ENCODE measurements at places on chromosomes 7 and 10. TPM values are rescaled to one million over a fixed set of nuclear protein-coding genes. Genes with fewer than 3 reads are reported as not detected.
A peak's percentile ranks its signal among the peaks of the same experiment; 100 is the strongest.

- no peak overlapping the region for H3K4me3 ChIP-seq
- peaks cover 4% of the 10 kb centered on the region for H3K27me3 ChIP-seq
- H3K27ac ChIP-seq = no peak overlapping the region
These were observed 134.1 kb downstream of the ADCY1 start for GRCh38 chr7:45708046-45708950.

GRCh38 chr10:69453795-69454194 is 2.5 kb downstream of the TSPAN15 start:
- H3K27me3 ChIP-seq = peaks cover 2% of the 10 kb centered on the region
- no peak overlapping the region for H3K4me3 ChIP-seq
- H3K27ac ChIP-seq = no peak overlapping the region
- H3K36me3 ChIP-seq = no peaks in the 10 kb centered on the region
- H3K4me1 ChIP-seq = peaks cover 16% of the 10 kb centered on the region

DNA sequence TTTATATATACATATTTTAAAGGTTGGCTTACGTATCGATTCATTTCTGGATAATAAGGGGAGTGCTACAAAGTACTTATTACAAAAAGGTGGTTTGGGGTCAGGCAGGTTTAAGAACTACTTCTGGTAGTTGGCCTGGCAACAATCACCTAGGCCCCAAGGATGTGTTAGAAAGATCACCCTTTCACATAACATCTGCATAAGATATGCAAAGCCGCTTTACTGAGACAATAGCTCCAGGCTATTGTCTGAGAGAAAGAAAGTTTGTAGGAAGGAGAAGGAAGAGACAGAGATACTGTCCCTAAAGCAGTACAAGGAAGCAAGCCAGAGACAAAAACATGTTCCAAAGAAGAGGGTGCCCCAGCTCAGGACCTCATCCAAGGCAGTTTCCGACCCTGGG is 6.2 kb downstream of the PAXIP1 start:
- no peak for DNase-seq
- peaks cover 35% of the 10 kb centered on the region for H3K36me3 ChIP-seq
- H3K27ac ChIP-seq = no peak overlapping the region
- H3K27me3 ChIP-seq = no peaks in the 10 kb centered on the region

GRCh38 chr7:20275637-20276036 is 55.1 kb upstream of the ITGB8 start:
- H3K4me3 ChIP-seq = no peak overlapping the region
- H3K27me3 ChIP-seq = no peaks in the 10 kb centered on the region
- DNase-seq = no peak
- no peaks in the 10 kb centered on the region for H3K4me1 ChIP-seq
- H3K27ac ChIP-seq = no peak overlapping the region

DNA sequence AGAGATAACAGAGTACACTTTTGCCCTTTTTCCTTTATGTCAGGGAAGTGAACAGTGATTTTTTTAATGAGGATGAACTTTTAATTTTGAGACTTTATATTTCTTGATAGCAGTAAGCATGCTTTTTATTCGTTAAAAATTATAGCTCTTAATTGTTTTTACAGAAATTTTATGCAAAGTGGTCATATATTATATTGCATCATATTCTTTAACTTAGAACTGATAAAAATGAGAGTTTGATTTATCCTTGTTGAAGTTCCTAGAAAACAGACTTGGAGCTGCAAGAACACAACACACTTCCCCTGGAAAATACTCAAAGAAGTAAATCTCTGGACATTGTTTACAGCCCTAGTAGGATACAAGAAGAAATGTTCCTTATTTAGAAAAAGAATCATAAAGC is 21.2 kb upstream of the MINDY3 start:
- no peak overlapping the region for H3K27ac ChIP-seq
- no peaks in the 10 kb centered on the region for H3K4me1 ChIP-seq
- no peak for DNase-seq
- no peak overlapping the region for H3K4me3 ChIP-seq
- H3K36me3 ChIP-seq = no peaks in the 10 kb centered on the region

SPDYE9 gene
- not detected for total RNA-seq

STEAP1 gene
- total RNA-seq = 0.51 TPM

AMPH gene
- not detected for total RNA-seq

DNA sequence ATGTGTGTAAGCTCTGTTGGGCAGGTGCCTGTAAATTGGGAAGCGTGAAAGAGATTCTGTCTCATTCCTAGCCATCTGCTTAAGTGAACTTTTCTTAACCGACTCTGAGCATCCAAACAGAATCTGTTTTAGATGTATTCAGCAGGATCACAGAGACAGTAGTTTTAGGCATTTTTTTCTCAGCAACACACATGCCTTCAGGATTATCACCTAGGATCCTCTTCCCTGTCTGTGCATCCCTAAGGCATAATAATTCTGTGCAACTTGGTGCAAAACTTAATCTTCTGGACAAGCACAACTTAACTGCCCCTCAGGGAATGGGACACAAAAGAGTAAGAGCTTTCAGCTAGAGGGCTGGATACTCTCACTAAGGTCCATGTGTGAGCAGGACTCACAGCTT is 284.8 kb downstream of the C7orf25 start:
- H3K27ac ChIP-seq = no peak overlapping the region
- no peaks in the 10 kb centered on the region for H3K4me1 ChIP-seq
- no peak overlapping the region for H3K4me3 ChIP-seq
- H3K36me3 ChIP-seq = no peaks in the 10 kb centered on the region

NODAL gene
- not detected for total RNA-seq

DNA sequence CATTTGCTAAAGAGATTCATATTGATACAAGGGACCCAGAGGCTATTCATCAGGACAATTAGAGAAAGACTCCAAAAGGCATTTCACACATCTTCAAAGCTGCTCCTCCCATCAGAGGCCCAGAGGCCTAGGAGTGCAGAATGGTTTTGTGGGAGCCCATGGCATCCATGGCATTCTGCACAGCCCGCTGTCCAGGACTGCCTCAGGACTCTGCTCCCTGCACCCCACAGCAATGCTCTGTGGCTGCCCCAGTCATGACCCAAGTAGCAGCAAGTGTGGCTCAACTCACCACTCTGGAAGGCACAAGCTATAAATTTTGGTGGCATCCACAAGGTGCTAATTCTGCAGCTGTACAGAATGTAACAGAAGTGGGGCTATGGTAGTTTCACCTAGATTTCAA is 38.5 kb downstream of the ZNF438 start:
- H3K36me3 ChIP-seq = peaks cover 13% of the 10 kb centered on the region
- peaks cover 20% of the 10 kb centered on the region for H3K4me1 ChIP-seq
- no peak overlapping the region for H3K27ac ChIP-seq
- no peak for DNase-seq

OR2A14 gene
- total RNA-seq = not detected

GRCh38 chr7:16293669-16294425 is 127.5 kb downstream of the CRPPA start:
- no peaks in the 10 kb centered on the region for H3K4me1 ChIP-seq
- DNase-seq = no peak
- H3K27ac ChIP-seq = no peak overlapping the region
- no peaks in the 10 kb centered on the region for H3K36me3 ChIP-seq

NEUROD6 gene
- not detected for total RNA-seq

- H3K27me3 ChIP-seq = peaks cover 6% of the 10 kb centered on the region
- H3K4me1 ChIP-seq = no peaks in the 10 kb centered on the region
- H3K27ac ChIP-seq = no peak overlapping the region
- no peaks in the 10 kb centered on the region for H3K36me3 ChIP-seq
- DNase-seq = no peak
These were observed 132.4 kb upstream of the PALS2 start for GRCh38 chr7:24440892-24441291.

- H3K27me3 ChIP-seq = peaks cover 57% of the 10 kb centered on the region
- no peak overlapping the region for H3K4me3 ChIP-seq
- no peak for DNase-seq
- no peak overlapping the region for H3K27ac ChIP-seq
- no peaks in the 10 kb centered on the region for H3K36me3 ChIP-seq
These were observed 19.5 kb upstream of the PTF1A start for GRCh38 chr10:23172429-23173213.

- H3K4me3 ChIP-seq = no peak overlapping the region
- no peaks in the 10 kb centered on the region for H3K36me3 ChIP-seq
- H3K27ac ChIP-seq = no peak overlapping the region
- H3K27me3 ChIP-seq = peaks cover 6% of the 10 kb centered on the region
- DNase-seq = no peak
These were observed 70.9 kb upstream of the CTBP2 start for GRCh38 chr10:125231116-125231812.

GPR85 gene
- total RNA-seq = not detected

SFTPD gene
- not detected for total RNA-seq

UNC5B gene
- total RNA-seq = 0.07 TPM

DNA sequence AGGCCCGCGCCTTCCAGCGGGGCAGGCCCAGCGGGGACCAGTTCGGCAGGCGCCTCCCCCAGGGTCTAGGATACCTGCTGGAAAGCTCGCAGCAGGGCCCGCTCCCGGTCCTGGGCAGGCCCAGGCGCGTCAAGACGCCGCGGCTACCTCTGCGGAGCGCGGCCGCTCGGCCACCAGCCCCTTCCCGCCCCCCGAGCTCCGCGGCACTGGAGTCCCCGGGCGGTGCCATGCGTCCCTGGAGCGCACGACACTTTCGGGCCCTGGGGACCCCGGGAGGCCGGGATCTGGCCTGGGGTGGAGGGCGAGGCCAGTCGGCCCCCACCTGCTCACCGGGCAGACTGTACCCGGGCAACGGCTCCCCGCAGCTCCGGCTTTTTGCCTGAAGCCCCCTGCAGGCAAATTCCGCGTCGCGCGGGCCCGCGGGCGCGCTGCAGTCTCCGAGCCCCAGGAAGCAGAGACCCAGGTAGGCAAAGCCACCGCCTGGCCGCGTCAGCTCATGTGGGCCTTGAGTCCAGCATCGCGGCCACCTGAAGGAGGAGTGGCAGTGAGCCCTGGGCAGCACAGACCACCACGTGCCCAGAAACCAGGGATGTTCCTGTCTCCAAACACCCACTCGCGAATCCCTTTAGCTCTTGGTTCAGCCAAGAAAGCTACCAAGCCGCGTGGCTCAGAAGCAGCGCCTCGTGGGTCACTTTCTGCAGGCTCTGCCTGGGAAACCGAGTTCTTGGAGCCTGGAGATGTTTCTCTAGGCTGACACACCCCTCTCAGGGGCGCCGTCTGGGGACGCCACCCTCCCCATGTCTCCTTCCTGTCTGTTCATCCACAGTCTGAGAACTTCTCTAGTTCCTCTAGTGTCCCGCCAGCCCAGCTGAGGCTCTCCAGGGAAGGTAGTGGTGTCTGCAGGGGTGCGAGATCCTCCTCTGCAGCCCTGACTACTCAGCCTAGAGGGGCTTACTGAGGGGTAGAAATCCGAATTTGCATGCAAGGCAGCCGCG is 46.1 kb upstream of the APBB1IP start:
- no peaks in the 10 kb centered on the region for H3K36me3 ChIP-seq
- H3K4me1 ChIP-seq = peaks cover 6% of the 10 kb centered on the region
- peak; percentile 21 for DNase-seq
- H3K27me3 ChIP-seq = peaks cover 6% of the 10 kb centered on the region
- H3K4me3 ChIP-seq = peak overlapping the region; percentile 41

- no peak overlapping the region for H3K27ac ChIP-seq
- no peaks in the 10 kb centered on the region for H3K27me3 ChIP-seq
- H3K4me3 ChIP-seq = no peak overlapping the region
These were observed 63.0 kb downstream of the HOXA1 start for GRCh38 chr7:27032839-27033238.

EPHA1 gene
- total RNA-seq = 2.4 TPM

GRCh38 chr10:60130130-60130579 is 223.8 kb upstream of the CCDC6 start:
- H3K4me1 ChIP-seq = no peaks in the 10 kb centered on the region
- H3K4me3 ChIP-seq = no peak overlapping the region
- H3K27me3 ChIP-seq = no peaks in the 10 kb centered on the region

GLI3 gene
- total RNA-seq = not detected

GLRX3 gene
- 121 TPM for total RNA-seq

PURB gene
- 21.0 TPM for total RNA-seq

DNA sequence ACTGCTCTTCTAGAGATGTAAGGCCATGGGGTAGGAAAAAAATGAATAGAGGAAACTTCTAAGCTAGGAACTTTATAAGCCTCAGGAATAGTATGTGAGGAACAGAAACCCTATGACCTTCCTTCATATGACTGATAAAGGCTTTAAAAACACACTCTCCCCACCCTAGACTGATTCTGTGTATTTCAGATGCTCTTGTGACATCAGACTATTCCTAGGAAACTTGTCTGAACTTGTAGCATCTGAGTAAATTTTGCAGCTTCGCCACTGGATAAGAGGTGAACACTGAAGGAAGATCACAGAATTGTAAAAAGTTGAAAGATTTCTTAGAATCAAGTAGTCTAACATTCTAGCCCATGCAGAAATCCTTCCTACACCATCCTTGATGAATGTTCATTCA is 31.0 kb upstream of the CBLL1 start:
- H3K4me3 ChIP-seq = no peak overlapping the region
- peaks cover 9% of the 10 kb centered on the region for H3K27me3 ChIP-seq
- H3K27ac ChIP-seq = no peak overlapping the region
- no peaks in the 10 kb centered on the region for H3K36me3 ChIP-seq
- no peak for DNase-seq
- H3K4me1 ChIP-seq = no peaks in the 10 kb centered on the region

- H3K4me1 ChIP-seq = no peaks in the 10 kb centered on the region
- DNase-seq = no peak
- H3K27ac ChIP-seq = no peak overlapping the region
- H3K4me3 ChIP-seq = no peak overlapping the region
- H3K27me3 ChIP-seq = no peaks in the 10 kb centered on the region
- H3K36me3 ChIP-seq = no peaks in the 10 kb centered on the region
These were observed 98.0 kb downstream of the KCND2 start for GRCh38 chr7:120370954-120371353.

SFMBT2 gene
- total RNA-seq = 27.6 TPM

DNA sequence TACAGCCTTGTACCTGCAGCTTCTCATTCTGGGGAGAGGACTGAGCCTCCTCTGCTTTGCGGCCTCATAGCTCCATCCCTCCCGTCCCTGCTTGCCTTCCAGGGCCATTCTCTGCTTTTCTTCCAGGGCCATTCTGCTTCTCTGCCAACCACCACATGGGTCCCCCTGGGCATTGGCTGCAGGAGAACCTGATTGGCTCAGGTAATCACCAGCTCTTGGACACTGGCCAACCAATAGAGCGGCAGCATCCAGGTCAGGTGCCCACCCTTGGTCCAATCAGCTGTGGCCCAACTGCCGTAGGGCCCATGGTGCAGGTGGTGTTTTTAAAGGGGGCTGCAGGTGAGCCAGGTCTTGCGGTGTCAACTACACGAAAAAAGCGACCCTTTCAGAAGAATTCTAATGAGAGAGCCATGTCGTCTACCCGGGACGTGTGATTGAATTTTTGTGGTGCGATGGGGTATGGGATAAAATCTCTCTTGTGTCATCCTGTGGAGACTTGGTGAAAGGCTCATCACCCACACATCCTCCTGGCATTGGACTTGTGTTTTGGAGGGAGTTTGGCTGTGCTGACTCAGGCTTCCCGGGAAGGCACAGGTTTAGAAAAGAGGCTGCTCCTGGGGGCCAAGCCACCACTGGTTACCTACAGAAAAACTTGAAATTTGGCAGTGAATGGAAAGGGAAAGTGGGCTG is 46.0 kb upstream of the PODXL start:
- DNase-seq = no peak
- H3K4me3 ChIP-seq = no peak overlapping the region
- H3K27me3 ChIP-seq = peaks cover 18% of the 10 kb centered on the region
- H3K27ac ChIP-seq = no peak overlapping the region
- peaks cover 8% of the 10 kb centered on the region for H3K4me1 ChIP-seq

- no peak overlapping the region for H3K27ac ChIP-seq
- no peak for DNase-seq
- no peak overlapping the region for H3K4me3 ChIP-seq
- H3K27me3 ChIP-seq = peaks cover 3% of the 10 kb centered on the region
- H3K36me3 ChIP-seq = no peaks in the 10 kb centered on the region
- no peaks in the 10 kb centered on the region for H3K4me1 ChIP-seq
These were observed 227.5 kb downstream of the TEX36 start for GRCh38 chr10:125455431-125455830.

LRRC18 gene
- total RNA-seq = not detected

DIP2C gene
- 0.85 TPM for total RNA-seq

All from activated CD8-positive, alpha-beta T cell treated with anti-CD3 and anti-CD28 coated beads for 36 hours (primary cell).